ENCODE measurements at places on chromosomes 6 and 20.

- DNase-seq: no peak
These were observed 144.4 kb downstream of the PHACTR3 start for GRCh38 chr20:59748619-59749191.

GRCh38 chr6:18155864-18156421 lies 721 bp downstream of the KDM1B start:
- DNase-seq: no peak

- no peak for DNase-seq
These were observed 7.2 kb downstream of the AHI1 start for GRCh38 chr6:135490381-135490780.

- no peak for DNase-seq
These were observed 246.8 kb downstream of the QKI start for GRCh38 chr6:163661272-163661671.

DNA sequence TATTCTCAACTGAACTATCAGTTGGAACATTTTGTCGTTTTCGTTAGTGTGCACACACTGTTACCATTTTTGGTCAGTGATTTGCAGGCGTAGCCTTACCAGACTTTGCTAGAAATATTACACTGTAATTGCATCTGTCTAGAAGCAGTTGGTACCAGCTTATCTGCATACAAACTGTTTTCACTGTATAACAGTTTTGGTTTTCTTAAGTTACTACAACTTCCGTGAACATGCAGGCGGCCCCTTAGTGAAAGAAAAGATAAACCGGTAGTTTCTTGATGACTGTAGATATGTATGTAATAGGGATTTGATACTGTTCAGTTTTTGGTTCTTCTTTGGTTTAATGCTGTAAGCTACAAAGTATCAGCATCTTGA lies 1.3 kb downstream of the DSTN start:
- DNase-seq: no peak

DNA sequence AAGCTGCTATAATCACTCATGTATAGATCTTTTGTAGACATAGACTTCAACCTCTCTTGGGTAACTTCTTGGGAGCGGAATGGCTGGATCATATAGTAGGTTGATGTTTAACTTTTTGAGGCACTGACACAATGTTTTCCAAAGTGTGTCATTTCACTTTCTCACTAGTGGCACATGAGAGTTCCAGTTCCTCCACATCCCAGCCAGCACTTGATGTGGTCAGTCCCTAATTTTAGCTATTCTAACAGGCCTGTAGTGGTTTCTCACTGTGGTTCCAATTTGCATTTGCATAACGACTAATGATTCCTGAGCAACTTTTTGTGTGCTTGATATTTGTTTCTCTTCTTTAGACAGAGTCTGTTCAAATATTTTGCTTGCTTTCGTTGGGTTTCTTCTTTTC lies 221.3 kb downstream of the DLL1 start:
- no peak for DNase-seq

GRCh38 chr6:149459761-149460160 lies 25.1 kb downstream of the ZC3H12D start:
- DNase-seq: no peak

GRCh38 chr6:26170951-26171841 lies 84.0 kb downstream of the HFE start:
- no peak for DNase-seq

GRCh38 chr6:3355358-3356055 lies 96.8 kb downstream of the PSMG4 start:
- no peak for DNase-seq

DNA sequence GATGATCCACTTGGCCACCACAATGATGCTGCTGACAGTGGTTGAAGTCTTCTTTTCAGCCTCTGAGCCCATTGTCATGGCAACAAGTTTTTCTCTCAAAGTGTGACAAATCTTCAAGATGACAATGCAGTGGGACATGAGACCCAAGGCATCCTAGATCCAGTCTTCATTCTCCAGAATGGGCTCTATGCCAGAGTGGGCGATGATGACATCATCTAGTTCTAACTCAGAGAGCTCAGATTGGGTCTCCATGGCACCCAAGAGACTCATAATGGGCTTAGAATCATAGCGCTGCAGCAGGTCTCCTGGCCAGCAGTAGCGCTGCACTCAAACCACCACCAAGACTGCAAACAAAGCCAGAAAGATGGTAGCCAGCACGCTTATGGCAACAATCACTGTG lies 973.6 kb downstream of the EYS start:
- no peak for DNase-seq
